Activated CD8-positive, alpha-beta T cell treated with anti-CD3 and anti-CD28 coated beads, Interleukin-2, amount 10 ng/mL, durations not matched to agents 7 days and 5 days (primary cell): ENCODE measurements at places on chromosomes 5 and 9. TPM values are rescaled to one million over a fixed set of nuclear protein-coding genes. Genes with fewer than 3 reads are reported as not detected.

DNA sequence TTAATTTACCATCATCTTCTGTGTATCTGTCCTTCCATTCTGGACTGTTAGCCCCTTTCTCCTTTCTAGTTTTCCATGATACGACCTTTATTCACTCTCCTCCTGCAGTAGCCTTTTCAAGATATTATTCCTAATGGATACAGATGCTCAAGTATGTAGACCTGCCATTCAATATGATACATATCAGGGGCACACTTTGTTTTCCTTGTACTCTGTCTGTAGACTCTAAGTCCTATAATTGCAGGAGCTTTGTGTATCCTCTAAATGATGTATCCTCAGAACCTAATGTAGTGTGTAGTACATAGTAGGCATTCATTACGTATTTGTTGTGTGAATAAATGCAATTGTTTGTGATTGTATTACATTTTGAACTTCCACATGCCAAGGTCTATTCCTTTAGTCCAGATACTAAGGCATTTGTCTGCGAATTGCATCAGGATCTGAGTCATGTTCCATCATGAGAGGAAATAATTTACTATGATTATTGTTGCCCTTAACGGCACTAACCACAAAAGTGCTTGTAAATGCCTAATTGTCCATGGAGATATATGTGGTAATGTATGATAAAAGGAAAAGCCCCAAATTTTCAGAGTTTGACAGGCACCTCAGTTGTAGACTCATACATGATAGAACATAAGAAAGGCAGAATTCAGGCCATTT, 57.1 kb upstream of the IZUMO3 start:
- H3K27ac ChIP-seq: no peak overlapping the region
- H3K36me3 ChIP-seq: no peaks in the 10 kb centered on the region
- no peaks in the 10 kb centered on the region for H3K27me3 ChIP-seq
- no peak for DNase-seq
- no peaks in the 10 kb centered on the region for H3K4me1 ChIP-seq

DNA sequence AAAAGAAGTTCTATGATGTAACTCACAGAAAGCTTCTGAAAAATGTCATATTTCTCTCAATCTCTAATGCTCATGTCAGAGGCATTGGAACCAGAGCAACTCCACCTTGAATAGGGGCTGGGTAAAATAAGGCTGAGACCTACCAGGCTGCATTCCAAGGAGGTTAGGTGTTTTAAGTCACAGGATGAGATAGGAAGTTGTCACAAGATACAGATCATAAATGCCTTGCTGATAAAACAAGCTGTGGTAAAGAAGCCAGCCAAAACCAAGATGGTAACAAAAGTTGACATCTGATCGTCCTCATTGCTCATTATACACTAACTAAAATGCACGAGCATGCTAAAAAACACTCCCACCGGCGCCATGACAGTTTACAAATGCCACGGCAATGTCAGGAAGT, 411.1 kb upstream of the GRIA1 start:
- H3K27ac ChIP-seq: no peak overlapping the region
- H3K4me1 ChIP-seq: no peaks in the 10 kb centered on the region
- H3K27me3 ChIP-seq: no peaks in the 10 kb centered on the region
- H3K36me3 ChIP-seq: no peaks in the 10 kb centered on the region

DNA sequence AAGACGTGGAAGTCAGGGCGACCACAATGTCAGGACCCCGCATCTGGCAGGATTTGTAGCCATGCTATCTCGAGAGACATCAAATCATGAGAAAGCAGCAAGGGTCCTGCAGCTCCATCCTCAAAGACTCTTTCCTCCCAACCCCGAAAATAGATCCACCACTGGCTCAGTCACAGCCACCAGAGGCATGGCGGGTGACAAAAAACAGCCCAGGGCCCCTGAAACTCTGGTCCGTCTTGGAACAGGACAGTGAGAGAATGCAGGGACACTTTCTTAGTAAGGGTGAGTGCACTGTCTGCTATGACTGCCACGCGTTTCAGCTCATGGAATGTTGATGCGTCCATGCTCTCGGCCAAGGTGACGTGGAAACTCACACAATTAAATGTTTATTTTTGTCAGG, 220.9 kb downstream of the IRX2 start:
- no peak overlapping the region for H3K27ac ChIP-seq
- no peaks in the 10 kb centered on the region for H3K27me3 ChIP-seq
- no peak overlapping the region for H3K4me3 ChIP-seq
- no peaks in the 10 kb centered on the region for H3K36me3 ChIP-seq
- no peak for DNase-seq
- no peaks in the 10 kb centered on the region for H3K4me1 ChIP-seq

DNA sequence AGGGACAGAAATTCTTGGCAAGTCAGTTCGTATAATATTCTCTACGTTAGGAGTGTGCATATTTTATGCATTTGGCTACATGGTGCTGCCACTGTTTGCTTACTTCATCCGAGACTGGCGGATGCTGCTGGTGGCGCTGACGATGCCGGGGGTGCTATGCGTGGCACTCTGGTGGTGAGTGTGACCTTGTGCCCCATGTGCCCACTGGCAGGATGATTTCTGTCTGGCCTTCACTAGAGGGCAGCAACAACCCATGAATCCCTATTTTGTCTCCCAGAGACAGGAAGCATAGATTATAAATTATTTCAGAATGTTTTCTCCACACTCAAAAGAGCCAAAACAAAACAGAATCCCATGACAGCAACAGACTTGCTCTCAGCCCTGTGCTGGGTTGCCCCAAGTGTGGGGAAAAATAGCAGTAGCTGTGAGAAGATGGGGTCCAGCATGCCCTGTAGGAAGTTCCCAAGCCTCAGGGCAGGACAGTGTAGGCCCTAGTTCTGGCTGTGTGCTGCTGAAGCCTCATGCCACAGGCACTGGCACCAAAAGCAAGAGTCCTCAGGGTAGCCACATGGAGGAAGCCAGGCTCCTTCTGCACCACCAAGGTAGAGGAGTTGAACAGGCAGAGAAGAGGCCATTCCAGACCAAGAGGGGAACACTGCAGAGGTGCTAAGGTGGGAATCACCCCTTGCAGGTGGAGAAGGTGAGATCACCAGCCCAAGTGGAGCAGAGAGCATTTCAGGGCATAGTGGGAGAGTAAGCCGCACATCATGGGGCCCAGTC, 16.0 kb downstream of the SLC22A5 start:
- H3K27ac ChIP-seq: peak overlapping the region; percentile 36
- H3K4me3 ChIP-seq: no peak overlapping the region
- peaks cover 49% of the 10 kb centered on the region for H3K4me1 ChIP-seq
- H3K27me3 ChIP-seq: no peaks in the 10 kb centered on the region
- H3K36me3 ChIP-seq: no peaks in the 10 kb centered on the region

- DNase-seq: no peak
- H3K27me3 ChIP-seq: no peaks in the 10 kb centered on the region
- H3K4me3 ChIP-seq: no peak overlapping the region
- peaks cover 42% of the 10 kb centered on the region for H3K4me1 ChIP-seq
These were observed 52.9 kb upstream of the DHFR start for GRCh38 chr5:80707645-80708044.

- no peak for DNase-seq
- no peaks in the 10 kb centered on the region for H3K36me3 ChIP-seq
- H3K27ac ChIP-seq: no peak overlapping the region
- H3K4me1 ChIP-seq: no peaks in the 10 kb centered on the region
These were observed 131.2 kb downstream of the SLIT3 start for GRCh38 chr5:169169783-169170182.

DNA sequence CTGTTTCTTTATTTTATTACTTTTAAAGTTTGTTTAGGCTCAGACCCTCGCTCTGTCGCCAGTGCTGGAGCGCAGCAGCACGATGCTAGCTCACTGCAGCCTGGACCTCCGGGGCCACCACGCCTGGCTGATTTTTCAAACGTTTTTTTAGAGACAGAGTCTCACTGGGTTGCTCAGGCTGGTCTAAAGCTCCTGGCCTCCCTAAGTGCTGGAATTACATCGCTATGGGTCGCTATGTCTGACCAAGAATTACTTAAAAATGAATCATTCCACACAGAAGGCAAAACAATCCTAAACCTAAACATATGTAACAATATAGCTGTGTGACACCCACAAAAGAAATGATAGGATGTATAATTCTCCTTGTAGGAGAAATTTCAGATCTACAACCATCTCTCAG, 86.9 kb upstream of the SIMC1 start:
- H3K27me3 ChIP-seq: peaks cover 9% of the 10 kb centered on the region
- DNase-seq: no peak
- H3K27ac ChIP-seq: no peak overlapping the region

DNA sequence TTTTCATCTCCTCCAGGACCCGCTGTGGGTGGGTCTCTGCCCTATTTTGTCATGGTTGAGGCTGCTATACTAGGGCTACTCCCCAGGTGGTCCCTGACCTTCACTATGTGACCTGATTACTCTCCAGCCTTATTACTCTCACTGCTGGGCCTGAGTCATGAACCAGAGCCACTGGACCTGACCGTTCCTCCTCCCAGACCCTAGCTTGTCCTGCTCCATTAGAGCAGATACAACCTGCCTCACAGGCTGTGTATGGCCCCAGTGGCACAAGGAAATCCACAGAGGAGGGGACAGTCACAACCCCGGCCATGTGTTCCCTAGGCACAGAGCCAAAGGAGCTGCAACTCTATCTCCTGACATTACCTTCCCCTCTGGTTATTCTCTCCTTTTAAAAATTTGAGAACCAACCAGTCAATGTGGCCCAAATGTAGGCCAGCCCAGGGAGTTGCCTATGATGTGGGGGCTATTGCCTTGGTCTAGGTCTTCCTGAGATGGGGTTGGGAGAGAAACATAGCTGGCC, 96.0 kb upstream of the FSTL4 start:
- no peaks in the 10 kb centered on the region for H3K27me3 ChIP-seq
- no peak overlapping the region for H3K4me3 ChIP-seq
- H3K4me1 ChIP-seq: no peaks in the 10 kb centered on the region
- no peaks in the 10 kb centered on the region for H3K36me3 ChIP-seq

GRCh38 chr9:137095664-137096517, 9.1 kb downstream of the MAN1B1 start:
- peaks cover 31% of the 10 kb centered on the region for H3K36me3 ChIP-seq
- H3K4me3 ChIP-seq: peak overlapping the region; percentile 76
- H3K27me3 ChIP-seq: no peaks in the 10 kb centered on the region
- peak overlapping the region; percentile 97 for H3K27ac ChIP-seq

- no peaks in the 10 kb centered on the region for H3K4me1 ChIP-seq
- no peak overlapping the region for H3K27ac ChIP-seq
- no peaks in the 10 kb centered on the region for H3K36me3 ChIP-seq
- H3K4me3 ChIP-seq: no peak overlapping the region
- DNase-seq: no peak
- H3K27me3 ChIP-seq: peaks cover 14% of the 10 kb centered on the region
These were observed 15.6 kb upstream of the NREP start for GRCh38 chr5:111772456-111773122.

DNA sequence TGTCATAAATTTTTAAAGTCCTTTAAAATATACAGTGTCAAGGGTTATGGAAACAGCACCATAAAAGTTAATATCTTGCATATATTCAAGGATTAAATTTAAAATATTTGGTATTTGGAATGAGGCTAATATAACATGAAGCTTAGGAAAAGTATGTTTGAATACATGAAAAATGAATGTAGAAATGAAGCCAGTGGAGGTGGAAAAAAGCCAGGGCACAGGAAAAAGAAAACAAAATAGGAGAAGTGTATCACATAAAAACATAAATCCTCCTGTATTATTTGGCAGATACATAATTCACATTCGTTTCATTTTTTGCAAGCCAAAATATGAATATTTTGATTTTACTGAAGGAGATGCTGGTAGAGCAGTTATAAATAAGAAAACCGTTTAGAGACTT, 587.0 kb upstream of the ZNF608 start:
- H3K36me3 ChIP-seq: no peaks in the 10 kb centered on the region
- H3K4me3 ChIP-seq: no peak overlapping the region
- no peak overlapping the region for H3K27ac ChIP-seq
- no peaks in the 10 kb centered on the region for H3K4me1 ChIP-seq
- no peaks in the 10 kb centered on the region for H3K27me3 ChIP-seq

DNA sequence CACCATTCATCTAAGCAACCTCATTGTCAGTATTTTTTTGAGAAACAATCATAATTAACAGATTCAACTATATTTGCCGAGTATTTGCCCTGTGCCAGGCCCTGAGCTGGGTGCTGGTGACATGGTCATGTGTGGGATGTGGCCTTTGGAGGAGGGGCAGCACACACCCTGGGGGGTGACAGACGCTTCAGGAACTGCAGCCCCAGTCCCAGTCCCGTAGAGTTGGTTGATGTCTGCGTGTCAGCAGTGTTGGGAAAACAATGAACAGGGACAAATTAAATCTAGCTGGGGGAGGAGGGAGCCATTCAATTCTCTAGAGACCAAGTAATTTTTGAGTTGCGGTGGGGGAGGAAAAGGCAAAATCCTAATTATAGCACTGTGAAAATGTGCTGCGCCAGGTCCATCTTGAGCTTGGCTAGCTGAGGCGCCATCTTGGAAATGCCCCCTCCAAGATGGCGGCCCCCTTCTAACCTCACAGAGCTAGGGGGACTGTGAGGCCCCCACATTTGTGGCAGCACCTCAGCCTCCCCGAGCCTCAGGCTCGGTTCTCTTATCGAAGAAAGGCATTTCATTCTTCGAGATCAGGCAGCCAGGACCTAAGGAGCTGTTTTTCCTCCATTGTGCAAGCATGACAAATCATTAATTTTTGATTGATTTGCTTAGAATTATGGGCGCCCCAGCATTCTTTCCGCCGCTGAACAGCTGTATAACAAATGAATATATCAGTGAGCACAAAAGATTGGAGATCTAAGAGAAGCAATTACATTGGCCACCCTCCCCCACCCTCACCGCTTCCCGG, 87.8 kb downstream of the ZNF618 start:
- no peak overlapping the region for H3K27ac ChIP-seq
- no peaks in the 10 kb centered on the region for H3K36me3 ChIP-seq
- no peak overlapping the region for H3K4me3 ChIP-seq
- no peaks in the 10 kb centered on the region for H3K27me3 ChIP-seq
- no peaks in the 10 kb centered on the region for H3K4me1 ChIP-seq

- H3K27ac ChIP-seq: no peak overlapping the region
- no peaks in the 10 kb centered on the region for H3K36me3 ChIP-seq
- H3K4me3 ChIP-seq: no peak overlapping the region
- no peaks in the 10 kb centered on the region for H3K27me3 ChIP-seq
- DNase-seq: no peak
These were observed 18.5 kb upstream of the GNE start for GRCh38 chr9:36276781-36277181.

NIPAL4 gene
- total RNA-seq: not detected

LYRM7 gene
- 17.8 TPM for total RNA-seq

OTP gene
- not detected for total RNA-seq

SCAMP1 gene
- 13.5 TPM for total RNA-seq

PCDHGA3 gene
- not detected for total RNA-seq

ADAMTSL2 gene
- total RNA-seq: not detected

ADGRD2 gene
- not detected for total RNA-seq

RAB24 gene
- 48.8 TPM for total RNA-seq

UBE2D2 gene
- total RNA-seq: 227 TPM

GRIN1 gene
- total RNA-seq: not detected
